ENCODE measurements at places on chromosomes 7 and 10.

- no peak for DNase-seq
Observed at GRCh38 chr10:22765660-22766547, 51.5 kb upstream of the PIP4K2A start.

- DNase-seq = no peak
Observed at GRCh38 chr7:47852330-47853245, 95.7 kb downstream of the PKD1L1 start.

GRCh38 chr10:62915158-62915557 is 99.0 kb upstream of the EGR2 start:
- DNase-seq = no peak

DNA sequence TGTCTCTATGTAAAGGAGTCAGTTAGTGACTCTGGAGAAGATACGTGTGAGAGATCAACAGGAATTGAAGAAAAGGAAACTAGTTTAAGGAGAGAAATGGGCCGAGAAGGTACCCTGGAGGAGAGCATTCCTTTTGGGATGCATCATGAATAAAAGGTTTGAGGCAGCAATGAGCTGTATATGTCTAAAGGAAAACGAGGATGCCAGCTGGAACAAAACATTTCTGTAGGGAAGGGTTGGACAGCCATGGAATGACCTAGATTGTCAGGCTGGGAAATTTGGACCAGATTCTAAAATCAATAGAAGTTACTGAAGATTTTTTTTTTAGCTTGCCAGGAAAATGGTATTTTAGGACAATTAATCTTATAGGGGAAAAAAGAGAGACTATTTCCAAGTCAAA is 17.2 kb upstream of the MPP7 start:
- DNase-seq = no peak

Data from amniotic stem cell (primary cell).